ENCODE measurements at places on chromosomes 4 and X.
A peak's percentile ranks its signal among the peaks of the same experiment; 100 is the strongest.

- DNase-seq: no peak
Observed at GRCh38 chrX:132740316-132741123, 217.9 kb downstream of the HS6ST2 start.

DNA sequence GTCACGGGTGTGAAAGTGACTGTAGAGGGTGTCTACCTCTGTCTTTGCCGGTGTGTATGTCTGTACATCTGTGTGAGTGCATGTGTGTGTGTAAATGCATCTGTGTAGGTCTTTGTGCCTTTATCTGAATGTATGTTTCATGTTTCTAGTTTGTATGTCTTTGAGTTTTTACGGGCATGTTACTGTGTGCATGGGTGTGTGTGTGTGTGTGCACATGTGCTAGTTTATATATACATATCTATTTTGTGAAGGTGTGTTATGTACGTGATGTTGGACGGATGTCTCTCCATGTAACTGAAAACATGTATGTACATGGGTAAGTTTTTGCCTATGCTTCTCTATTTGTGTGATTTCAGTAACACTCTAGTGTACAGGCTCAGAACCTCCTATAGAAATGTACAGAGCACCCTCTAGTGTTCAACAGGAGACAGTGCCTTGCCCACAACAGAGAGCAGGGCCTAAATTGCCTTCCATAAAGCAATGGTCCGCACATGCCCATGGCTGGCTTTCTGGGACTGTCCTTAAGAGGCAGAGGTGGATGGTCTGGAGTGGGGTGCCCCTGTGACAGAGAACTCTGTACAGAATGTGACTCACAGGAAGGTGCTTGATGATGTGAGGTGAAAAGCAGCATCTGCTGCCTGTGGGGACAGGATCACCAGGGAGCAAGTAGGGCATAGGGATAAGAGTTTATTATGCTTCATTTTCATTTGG is 343.5 kb downstream of the RAPGEF2 start:
- DNase-seq: no peak

DNA sequence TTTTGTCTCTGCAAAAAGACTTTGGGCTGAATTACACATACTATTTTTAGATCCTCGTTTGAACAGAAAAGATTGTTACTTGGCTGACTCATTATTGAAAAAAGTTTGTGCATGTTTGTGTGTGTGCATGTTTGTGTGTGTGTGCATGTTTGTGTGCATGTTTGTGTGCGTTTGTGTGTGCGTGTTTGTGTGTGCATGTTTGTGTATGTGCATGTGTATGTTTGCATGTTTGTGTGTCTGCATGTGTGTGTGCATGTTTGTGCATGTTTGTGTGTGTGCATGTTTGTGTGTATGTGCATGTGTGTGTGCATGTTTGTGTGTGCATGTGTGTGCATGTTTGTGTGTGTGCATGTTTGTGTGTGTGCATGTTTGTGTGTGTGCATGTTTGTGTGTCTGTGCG is 201.1 kb upstream of the FAT1 start:
- no peak for DNase-seq

DNA sequence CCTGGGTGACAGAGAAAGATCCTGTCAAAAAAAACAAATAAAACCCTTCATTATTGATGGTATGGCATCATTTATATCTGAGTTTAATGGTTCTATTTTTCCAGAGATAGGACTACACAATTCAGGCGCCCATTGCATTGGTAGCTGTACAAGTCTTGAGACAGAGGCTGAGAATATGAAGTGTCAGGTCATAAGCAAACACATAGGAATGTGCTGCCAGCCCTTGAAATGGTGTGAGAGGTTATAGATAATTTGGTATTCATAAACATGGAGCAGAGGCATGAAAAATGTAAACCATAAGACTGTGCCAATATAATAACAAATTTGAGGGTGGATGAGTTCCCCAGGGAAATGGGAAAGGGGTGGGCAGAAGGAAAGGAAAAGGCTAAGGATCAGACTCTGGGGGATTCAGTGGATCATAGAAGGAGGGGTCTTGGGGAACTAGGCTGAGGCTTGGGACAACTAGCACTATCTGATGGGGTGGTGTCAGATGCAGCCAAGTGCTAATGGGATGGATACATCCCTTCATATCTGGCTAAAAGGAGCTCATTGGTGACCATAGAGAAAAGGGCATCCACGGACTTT is 50.8 kb downstream of the MAOA start:
- DNase-seq: no peak

GRCh38 chr4:79272126-79272525 is 53.7 kb downstream of the NAA11 start:
- DNase-seq: no peak

- no peak for DNase-seq
Observed at GRCh38 chr4:81214881-81215868, at the start of gene PRKG2. Gene PRKG2 (minus strand): TSS chr4:81215222. CDS start chr4:81205047, 10,175 bp downstream.

GRCh38 chr4:76292730-76293129 is 13.8 kb upstream of the STBD1 start:
- no peak for DNase-seq

DNA sequence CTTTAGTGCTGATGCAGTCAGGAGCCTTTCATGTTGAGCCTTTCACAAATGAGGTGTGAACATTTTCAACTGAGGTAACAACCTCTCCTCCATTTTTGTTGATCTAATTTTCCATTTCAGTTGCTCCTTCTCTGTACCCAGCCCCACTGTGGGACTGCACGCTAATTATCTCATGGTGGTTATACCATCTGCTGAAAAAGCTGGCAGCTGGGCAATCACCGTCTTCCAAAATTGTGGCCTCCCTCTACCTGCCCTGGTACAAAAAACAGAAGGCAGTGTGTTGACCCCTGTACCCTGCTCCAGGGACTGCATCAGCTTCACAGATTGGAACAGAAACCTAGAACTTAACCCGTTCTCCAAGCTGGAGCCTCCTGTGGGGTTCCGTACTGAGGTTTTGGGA is 72.4 kb upstream of the LONRF3 start:
- no peak for DNase-seq

DNA sequence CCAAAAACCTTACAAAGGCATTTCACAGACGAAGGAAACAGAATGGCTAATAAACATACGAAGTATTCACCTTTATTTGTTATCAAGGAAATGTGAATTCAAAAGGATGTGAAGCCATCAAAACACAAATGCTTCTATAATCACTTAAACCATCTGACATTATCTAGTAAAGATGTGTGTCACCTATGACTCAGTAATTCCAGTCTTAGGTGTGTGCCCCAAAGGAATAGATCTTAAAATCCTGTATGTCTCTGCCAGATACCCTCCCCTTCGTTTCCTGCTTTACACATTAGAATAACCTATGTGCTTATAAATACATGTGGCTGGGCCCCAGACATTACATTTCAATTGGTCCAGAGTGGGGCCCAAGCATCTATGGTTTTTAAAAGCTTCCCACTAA is 41.8 kb upstream of the CEP135 start:
- no peak for DNase-seq

GRCh38 chrX:103585411-103586313 is at the start of gene TCEAL4:
Gene TCEAL4 (plus strand): TSS chrX:103585515. CDS start chrX:103586676, 1,161 bp downstream.
- DNase-seq: peak; percentile 15

DNA sequence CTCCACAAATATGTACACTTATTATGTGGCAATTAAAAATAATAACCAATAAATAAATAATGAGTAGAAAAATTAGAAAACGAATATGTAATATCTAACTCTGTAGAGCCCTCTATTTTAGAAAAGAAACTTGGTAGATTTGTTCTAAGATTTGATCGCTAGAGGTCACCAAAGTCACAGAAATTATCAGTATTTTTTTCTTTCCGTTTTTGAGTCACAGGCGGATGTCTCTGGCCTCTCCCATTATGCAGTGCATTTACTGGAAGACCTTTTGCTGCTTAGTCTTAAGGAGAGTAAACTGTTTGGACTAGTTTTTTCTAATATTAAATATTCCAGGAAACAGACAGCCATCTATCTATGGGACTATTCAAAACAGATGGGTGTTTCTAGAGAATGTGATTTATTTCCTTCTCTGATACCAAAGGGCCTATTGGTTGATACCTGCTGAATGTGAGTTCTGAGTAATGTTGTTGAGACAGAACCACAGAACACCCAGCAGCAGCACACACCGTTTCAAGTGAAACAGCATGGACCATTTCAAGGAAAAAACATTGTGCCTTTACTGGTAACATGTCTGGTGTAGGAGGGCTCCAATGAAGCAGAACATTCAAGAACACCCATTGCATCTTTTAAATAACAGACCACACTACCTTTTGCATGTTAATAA is 34.0 kb upstream of the GYPA start:
- no peak for DNase-seq

GRCh38 chrX:103539695-103540094 is 20.4 kb upstream of the RAB40A start:
- DNase-seq: no peak

DNA sequence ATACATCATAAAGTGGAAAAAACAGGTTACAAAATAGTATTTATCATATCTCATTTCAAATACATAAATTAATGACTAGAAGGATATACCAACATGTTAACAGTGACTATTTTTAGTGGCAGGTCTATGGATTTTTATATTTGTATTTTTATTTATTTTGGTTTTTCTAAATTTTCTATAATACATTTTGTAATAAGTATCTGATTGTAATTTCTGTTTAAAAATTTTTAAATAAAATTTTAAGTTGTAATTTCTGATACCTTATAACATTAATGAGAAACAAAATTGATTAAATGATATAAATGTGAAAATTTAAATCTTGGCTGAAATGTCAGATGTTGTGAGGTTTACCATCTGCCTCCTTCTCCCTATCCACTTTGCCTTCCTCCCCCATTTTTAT is 2.5 kb downstream of the NONO start:
- DNase-seq: no peak

DNA sequence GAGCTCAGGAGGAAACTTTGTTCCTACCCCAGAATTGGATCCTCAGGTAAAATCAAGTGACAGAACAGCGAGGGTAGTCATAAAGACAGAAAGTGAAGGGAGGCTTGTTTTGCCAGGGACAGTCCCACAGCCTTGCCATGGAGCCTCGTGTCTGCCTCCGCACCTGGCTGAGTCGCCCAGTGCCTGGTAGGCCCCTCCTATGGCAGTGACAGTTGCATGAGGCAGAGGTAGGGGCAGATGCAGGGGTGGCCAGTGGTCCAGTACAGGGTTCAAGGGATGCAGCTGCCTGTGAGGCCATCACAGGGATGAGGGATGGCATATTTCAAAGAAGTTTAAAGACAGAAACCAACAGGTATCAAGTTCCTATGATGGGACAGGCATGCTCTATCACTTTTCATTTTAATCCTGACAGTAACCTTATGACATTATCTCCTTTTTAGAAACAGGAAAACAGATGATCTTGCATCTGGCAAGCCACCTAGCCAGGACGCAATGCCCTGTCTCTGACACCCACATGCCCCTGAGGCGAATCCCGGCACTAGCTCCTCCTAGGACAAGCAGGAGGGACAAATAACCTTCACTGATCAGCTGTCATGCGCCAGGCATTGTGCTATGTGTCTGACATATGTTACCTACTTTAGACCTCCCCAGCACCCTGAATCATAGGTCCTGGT is 127.4 kb upstream of the ENPP6 start:
- DNase-seq: no peak

DNA sequence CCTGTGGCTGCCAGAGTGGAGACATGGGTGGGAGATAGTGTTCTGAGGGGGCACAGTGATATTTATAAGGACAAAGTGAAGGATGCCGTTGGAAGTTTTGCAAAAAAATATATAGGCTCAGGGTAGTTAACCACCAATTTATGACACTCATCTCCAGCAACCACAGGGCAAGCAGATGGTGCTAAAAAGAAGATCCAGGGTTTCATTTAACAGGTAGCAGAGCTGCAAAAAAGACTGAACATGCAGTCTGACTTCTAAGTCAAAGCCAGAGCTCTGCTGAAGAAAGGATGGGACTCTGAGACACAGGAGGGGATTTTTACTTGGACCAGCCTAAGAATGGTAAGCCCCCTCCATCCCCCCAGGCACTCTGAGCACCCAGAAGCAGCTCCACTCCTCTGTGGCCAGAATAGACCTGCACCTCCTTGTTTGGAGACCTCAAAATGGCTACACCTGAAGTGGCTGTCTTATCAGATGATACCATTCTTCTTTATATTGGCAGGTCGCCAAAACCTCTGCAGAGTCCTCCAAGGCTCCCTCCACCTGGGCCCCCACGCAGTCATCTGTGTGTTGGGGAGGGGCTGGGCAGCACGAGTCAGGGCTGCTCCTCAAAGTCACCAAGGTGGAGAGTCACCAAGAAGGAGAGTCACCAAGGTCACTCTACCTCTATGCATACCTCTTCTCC is 161.4 kb upstream of the FAM9B start:
- DNase-seq: no peak

DNA sequence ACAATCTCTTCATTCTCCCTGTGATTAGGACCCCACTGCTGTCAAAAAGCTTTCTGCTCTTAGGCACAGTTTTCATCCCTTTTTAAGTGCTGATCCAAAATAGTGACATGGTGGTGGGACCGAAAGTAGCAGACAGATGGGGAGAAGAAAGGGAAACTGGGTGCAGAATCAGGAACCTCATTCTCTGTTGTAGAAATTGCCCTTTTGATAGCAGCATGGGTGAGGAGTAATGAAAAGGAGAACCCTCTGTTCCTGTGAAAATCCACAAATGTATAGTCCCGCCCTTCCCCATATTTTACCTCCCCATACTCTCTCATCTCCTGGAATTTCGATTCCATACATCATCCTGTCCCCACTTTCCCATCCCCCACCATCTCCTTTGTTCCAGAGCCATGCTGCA is 126.5 kb downstream of the STIM2 start:
- no peak for DNase-seq

GRCh38 chr4:110484029-110484428 is 8.1 kb downstream of the ENPEP start:
- DNase-seq: no peak

DNA sequence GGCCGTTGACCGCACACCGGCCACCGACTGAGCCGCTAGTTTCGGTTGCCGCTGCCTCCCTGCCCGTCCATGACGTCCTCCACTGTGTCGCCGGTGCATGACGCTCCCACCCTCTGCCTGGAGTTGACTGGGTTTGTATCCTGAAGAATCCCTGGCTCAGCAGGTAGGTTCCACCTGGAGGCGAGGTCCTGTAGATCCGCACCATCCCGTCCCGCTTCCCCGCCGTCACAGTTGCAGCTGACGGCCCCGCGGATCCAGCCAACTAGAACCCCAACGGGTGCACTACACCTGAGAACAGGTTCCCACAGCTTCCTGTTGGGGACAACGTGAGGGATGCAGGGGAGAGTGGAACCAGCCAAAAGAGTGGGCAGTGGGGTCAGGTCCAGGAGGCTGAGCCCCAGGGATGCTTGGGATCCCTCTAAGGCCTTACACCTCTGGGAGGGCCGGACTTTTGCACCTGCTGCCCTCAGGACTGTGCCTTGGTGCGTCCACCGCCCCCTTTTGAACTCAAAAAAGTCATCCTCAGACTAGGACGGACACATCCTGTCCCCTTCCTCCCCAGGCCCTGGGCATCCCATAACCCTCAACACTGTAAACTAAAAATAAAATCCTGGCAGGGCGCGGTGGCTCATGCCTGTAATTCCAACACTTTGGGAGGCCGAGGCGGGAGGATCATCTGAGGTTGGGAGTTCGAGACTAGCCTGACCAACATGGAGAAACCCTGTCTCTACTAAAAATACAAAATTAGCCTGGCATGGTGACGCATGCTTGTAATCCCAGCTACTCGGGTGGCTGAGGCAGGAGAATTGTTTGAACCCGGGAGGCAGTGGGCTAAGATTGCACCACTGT is 1.1 kb upstream of the SLBP start:
- DNase-seq: no peak
